AG04449 (cell line): ENCODE measurements at places on chromosomes 16 and 17.

DNA sequence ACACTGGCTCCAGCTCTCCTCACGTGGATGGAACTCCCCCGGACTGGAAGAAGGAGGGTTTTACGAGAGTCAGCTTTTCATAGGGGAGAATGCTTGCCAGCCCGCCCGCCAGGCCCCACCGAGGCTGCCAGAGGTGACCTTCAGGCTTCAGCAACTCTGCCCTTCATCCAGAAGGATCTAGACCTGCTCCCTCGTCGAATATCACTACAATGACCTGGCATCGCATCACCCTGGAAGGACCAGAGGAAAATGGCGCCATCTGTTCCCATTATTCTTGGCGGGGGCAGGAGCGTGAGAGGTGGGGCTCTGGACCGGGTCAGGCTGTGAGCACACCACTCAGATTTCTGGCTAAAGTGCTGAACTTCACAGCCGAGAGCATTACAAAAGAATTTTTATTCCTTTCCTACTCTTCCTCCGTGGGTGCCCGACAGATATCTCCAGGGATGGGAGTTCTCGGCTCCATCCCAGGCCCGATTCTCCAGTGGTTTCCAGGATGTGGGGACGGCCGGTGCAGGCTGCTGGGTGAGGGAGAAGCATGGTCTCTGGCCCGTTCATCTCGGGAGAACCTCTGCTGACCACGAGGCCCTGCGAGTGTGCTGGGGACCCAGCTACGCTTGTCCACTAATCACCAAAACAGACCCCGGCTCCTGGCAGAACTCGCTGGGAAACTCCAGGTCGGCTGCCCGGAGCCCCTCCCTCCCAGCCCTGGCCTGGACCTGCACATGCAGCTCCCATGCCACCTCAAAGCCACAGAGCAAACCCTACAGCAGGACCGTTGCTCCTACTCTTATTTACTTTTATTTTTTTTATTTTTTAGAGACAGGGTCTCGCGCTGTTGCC is 36.8 kb upstream of the ZNF469 start:
- no peak for DNase-seq

- no peak for DNase-seq
Observed at GRCh38 chr17:3983606-3984484, 19.6 kb upstream of the ATP2A3 start.

DNA sequence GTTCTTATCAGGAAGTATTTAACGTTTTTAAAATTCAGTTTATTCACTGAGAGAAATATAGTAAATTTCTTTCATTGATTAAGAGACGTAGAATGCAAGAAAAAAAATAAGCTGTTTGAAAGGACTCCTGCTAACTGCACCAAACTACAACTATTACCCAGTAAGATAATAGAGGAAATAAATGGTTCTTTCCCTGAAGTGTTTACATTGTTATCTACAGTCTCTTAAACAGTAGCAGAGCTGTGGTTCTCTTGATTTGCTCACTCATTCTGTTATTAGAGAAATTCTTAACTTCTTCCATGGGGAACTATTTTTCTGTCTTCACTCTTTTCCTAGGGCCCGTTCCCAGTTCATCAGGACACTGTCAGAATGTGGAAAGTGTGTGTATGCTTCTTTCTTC is 973.0 kb downstream of the KCNJ2 start:
- no peak for DNase-seq

- no peak for DNase-seq
Observed at GRCh38 chr17:79473111-79473875, 137.6 kb downstream of the RBFOX3 start.

DNA sequence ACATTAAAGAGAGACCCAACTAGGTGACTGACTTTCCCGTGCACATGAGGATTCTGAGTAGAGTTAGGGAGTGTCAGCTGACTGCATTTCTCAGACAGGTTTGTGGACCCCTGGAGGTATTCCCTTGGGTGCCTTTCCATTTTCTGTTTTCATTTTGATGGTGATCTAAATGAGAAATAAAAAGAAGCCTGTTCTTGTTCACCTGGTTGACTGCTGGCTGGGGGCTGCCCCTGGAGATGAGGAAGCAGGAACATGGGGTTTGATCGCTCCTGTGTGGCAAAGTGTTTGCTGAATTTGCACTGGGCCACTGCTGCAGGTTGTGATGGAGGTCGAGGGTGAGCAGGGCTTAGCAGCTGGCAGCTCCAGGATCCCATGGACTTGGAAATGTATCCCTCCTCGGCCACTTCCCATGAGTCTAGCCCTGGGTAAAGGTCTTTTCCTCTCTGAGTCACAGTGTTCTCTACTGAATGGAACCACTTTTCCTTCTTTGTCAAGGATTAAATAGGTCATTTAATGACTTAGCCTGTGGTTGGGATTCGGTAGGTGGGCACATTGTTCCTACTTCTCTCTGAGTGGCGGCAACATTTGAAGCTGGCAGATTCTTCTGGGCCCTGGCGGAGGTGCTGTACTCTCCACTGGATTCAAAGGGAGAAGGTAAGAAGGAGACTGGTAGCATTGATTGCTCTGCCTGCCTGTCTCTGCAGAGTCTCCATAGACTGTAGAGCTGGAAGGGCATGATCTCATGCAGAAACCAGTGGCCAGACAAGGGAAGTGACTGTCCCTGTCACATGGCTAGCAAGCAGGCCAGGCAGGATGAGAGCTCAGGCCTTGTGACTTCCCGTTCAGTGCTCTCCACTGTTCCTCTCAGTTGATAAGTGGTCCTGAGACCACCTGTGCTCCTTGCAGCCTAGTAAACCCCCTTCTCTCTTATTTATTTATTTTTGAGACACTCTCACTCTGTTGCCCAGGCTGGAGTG is 17.9 kb downstream of the SNX29 start:
- DNase-seq = no peak

DNA sequence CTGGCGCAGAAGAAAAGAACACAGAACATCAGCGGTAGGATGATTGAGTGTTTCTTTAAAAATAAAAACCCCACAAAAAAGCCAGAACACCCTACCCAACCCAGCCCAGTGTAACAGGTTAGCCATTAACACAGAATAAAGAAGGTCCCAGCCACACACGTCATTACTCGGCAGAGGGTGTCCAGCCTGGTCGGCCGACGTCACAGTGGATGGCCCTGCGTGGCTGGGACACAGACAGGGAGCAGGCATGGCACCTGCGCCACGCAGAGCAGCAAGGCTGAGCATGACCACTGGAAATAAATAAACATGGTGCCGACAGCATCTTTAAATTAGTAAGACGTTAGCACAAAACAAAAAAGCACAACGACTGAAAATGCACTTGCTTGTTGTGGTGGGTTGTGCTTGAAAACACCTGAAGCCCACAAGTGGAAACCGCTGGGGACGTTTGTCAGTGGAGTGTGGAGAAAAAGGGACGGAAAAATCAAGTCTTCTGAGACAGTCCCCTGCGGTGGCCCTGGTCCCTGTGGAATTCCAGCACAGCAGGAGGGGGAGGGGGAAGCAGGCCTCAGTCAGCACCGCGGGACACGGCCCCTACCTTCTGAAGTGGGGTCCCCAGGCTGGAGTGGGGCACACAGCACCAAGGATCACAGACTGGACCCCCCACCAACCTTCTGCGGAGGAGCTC is 39.2 kb downstream of the SLC7A5 start:
- no peak for DNase-seq

GRCh38 chr16:12758031-12758669 is 45.5 kb downstream of the CPPED1 start:
- no peak for DNase-seq

- DNase-seq = no peak
Observed at GRCh38 chr16:84007520-84007919, 35.1 kb downstream of the SLC38A8 start.

DNA sequence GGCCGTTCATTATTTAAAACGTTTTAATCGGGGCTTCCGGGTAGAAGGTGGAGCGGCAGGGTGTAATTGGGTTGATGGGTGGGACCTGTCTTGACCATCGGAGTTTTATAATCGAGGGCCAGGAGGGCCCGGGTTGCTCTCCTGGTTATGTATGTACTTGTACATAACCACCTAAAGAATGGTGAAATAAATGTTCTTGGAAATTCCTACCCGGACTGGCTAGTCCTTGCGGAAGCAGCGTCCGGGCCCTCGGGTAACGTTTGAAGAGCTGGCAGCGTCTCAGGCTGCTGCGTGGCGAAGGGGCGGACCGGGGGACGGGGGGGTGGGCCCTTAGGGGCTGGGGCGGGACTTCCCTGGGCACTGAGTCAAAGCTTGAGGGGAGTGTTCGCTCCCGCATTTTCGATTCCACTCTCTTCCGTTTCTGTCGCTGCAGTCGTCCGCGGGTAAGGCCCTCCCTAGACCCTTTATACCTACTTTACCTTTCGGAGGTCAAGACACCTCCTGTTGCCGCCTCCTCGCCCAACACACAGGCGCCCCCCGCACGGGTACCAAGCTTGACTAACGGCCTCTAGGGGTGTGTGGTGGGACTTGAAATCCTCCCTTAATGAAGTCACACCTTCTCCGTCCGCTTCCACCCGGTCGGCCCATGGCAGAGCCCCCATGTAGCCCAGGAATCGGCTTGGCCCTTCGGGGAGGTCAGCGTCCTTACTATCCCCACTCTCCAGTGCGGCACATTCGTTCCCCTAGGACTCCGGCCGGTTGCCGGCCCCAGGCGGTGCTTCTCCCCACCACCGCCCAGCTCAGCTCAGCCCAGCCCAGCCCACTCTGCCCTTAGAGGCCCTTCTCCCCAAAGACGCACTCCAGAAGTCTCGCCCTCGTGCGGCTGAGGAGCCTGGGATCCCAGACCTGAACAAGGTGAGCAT is at the start of gene TMEM106A:
Gene TMEM106A (plus strand): TSS at position 396 of the 923 bp plus-strand sequence. CDS start 1,167 bp downstream, outside the sequence.
- DNase-seq = peak; percentile 58

- no peak for DNase-seq
Observed at GRCh38 chr16:87921236-87921773, 15.0 kb downstream of the CA5A start.

GRCh38 chr16:1258906-1259759 is 3.3 kb downstream of the TPSD1 start:
- no peak for DNase-seq

DNA sequence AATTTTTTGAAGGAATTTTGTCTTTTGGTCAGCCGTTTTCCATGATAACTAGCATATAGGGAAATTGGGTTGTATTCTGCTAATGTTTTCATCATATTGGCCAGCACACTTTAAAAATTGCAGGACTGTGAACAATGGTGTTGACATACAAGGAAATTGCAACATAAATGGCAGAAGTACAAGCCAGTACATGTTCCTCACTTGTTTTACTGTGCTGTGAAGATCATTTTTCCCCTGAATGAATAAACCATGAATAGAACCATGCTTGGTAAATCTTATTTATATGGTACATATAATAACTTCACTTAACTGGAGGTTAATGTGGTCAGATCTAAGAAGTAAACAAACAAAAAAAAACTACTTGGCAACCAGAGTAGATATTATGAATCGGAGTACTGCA is 22.8 kb downstream of the OMG start:
- no peak for DNase-seq

GRCh38 chr17:31917065-31917529 is 15.6 kb upstream of the UTP6 start:
- DNase-seq = no peak

GRCh38 chr16:70808371-70808770 is 7.4 kb upstream of the VAC14 start:
- no peak for DNase-seq

- DNase-seq = no peak
Observed at GRCh38 chr16:90033387-90033786, 14.1 kb upstream of the DBNDD1 start.

- no peak for DNase-seq
Observed at GRCh38 chr16:17382949-17383863, 87.6 kb downstream of the XYLT1 start.

GRCh38 chr17:31740611-31741082 is 118.4 kb downstream of the COPRS start:
- DNase-seq = peak; percentile 84

GRCh38 chr16:81655469-81656162 is 123.5 kb upstream of the PLCG2 start:
- no peak for DNase-seq

DNA sequence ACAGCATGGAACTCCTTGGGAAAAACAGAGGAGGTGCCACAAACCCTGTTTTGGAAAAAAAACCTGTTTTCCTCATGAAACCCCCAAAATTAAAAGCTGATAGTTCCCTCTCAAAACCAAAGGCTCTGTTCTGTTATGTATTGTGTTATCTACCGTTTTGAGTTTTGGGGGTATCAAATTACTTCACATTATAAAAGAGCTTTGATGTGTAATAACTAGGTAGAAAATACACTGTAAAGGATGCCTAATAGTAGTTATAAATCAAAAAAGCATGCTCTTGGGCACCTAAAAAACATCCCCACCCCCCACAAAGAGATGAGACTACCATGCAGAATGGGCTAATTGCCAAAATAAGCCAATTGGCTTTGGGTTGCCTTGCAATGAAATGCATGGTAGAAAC is 30.8 kb downstream of the C16orf54 start:
- DNase-seq = no peak

GRCh38 chr17:80035937-80036714 is at the start of gene CCDC40:
Gene CCDC40, plus strand, starts transcription at chr17:80036642. Its CDS starts 21 bp downstream, at chr17:80036663.
- no peak for DNase-seq

DNA sequence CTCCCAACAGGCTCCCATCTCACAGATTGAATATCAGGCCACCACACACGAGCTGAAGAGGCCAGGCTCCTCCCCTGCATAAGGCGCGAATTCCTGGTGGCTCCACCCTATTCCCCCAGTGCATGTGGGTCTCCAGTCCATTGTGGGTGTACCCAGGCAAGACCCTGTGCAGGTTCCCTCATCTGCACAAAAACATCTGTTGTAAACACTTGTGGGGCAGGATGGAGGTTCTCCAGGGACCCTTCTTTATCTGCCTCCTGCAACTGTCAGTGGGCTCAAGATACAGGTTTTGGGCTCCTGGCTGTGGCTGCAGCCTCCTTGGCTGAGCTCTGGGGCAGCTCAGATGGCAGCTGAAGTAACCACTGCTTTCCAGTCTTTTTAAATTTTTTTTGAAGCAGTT is 17.6 kb upstream of the LGALS9 start:
- DNase-seq = no peak

- DNase-seq = no peak
Observed at GRCh38 chr17:61248399-61248798, 151.2 kb upstream of the TBX2 start.

DNA sequence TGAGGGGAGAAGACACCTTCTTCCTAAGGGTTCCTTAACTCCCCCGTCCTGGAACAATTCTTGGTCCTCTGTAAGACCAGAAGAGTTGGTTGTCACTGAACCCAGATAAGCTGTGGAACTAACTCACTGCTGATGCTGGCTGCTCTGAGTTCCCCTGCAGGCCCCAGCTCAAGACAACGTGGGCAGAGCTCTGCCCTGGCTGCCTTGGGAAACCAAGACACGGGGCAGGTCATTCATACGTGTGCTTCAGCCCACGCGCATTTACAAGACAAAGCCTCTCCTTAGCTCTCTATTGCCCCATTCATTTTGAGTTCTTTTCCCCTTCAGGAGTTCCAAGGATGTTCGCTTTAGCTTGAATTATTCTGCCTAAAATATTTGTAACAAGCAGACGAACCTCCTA is 3.4 kb upstream of the NAT9 start:
- DNase-seq = no peak

GRCh38 chr17:47227862-47228261 is 18.7 kb downstream of the MYL4 start:
- DNase-seq = no peak

- no peak for DNase-seq
Observed at GRCh38 chr16:75208861-75209505, 2.0 kb upstream of the CTRB2 start.

- DNase-seq = no peak
Observed at GRCh38 chr17:28862561-28862960, 7.7 kb downstream of the ERAL1 start.
